ENCODE measurements at places on chromosomes 3 and 15.
A peak's percentile ranks its signal among the peaks of the same experiment; 100 is the strongest.

GRCh38 chr3:69422751-69423150 lies 36.9 kb upstream of the FRMD4B start:
- DNase-seq: no peak

DNA sequence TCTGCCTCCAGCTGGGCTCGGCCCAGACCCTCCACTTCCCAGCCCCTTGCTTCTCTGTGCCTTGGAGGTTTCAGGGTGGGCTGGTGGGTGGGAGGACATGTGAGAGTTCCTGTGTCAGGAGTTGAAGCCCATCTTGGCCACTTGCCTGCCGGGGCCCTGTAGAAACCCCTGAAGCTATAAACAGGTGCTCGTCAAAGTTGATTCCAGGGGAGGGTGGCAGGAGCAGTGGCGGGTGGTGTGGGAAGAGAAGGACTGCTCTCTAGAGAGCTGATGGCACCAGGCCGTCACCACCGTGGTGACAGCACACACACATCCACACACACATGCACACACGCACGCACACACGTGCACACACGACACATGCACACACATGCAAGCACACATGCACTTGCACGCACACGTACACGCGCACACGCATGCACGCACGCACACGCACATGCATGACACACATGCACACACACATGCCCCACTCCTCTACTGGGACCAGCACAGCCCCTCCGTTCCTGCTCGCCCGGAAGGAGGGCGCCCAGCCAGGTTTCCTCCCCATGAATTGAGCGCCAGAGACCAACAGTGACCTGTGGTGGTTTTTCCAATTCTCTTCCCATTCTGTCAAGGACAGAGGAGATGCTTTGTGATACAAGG lies 56.3 kb upstream of the CGNL1 start:
- DNase-seq: no peak

DNA sequence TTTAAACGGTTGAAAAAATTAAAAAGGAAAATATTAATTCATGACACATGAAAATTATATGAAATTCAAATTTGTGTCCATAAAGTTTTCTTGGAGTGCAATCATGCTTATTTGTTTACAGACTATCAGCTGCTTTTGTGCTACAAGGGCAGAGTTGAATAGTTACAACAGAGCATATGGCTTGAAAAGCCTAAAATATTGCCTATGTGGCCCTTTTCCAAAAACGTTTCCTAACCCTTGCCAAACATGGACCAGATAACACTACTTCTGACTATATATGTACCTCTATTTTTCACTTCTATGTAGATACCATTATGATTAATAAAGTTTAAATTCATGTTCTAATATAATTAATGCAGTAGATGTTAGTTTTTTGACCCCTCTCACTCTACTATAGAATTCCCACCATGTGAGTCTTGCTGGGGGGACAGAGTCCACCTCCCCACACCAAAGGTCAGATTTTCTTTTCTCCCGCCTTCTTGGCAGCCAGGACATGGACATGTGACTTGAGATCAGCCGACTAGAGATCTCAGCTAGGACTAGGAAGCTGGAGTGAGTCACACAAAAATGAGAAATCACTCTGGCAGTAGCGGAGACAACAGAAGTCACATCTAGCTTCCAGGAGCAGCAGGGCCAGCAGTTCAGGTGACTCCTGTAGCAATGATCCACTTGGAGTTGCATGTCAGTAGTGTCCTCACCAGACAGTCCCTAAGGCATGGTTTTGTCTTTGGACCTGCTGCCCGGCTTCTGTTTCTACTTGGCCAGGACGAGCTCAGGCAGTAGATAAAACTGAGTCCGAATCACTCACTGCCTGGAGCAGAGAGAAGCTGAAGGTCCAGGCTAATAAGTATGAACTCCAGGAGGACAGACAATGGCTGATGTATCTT lies 22.4 kb downstream of the CIAO2A start:
- no peak for DNase-seq

GRCh38 chr15:98730860-98731711 lies 82.7 kb downstream of the IGF1R start:
- no peak for DNase-seq

GRCh38 chr15:94937242-94937641 lies 705.9 kb downstream of the MCTP2 start:
- DNase-seq: no peak

GRCh38 chr3:117914540-117915100 lies 1120.0 kb downstream of the IGSF11 start:
- no peak for DNase-seq

DNA sequence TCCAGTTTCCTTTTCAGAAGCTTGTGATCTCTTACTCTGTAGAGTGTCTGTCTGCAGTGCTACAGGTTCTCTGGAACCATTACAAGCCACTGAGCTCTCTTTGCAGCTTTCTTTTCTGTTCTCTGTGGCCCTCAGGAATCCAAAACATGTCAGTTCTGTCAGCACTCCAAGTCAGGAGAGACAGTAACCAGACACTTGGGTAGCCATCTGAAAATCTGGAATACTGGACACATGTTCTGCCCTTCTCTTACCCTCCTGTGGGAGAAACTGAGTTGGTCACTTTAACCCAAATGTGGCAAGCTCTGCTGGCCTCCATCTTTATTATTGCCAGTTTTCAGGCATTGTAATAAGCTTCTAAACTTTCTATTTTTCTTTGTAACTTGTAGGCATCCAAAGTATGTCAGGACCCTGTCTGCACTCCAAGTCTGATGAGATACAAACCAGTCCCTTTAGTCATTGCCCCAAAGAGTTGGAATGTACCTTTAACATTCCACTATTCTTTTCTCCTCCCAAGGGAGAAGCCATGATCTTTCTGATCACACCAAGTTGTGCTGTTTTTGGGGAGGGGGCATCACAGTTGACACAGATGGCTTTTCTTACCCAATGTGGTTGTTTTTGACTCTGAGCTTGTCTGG lies 183.7 kb downstream of the DPH6 start:
- no peak for DNase-seq

DNA sequence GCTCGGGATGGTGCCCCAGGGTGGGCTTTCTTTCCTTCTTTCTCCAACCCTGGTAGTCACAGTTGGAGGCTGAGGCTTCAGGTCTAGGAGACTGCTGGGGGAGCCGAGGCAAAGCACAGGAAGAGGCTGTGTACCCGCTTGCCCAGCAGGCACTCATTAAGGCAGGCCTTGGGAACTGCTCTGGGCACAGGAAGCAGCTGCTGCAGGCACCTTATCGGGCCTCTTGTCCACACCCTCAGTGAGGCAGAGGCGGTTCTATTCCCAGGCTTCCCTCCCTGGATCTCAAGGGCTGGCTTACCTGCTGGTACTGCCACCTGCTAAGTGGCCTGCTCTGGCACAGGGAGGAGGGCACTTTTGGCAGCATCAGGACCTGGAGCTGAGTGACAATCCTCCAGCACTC lies 15.8 kb upstream of the GRM2 start:
- DNase-seq: no peak

DNA sequence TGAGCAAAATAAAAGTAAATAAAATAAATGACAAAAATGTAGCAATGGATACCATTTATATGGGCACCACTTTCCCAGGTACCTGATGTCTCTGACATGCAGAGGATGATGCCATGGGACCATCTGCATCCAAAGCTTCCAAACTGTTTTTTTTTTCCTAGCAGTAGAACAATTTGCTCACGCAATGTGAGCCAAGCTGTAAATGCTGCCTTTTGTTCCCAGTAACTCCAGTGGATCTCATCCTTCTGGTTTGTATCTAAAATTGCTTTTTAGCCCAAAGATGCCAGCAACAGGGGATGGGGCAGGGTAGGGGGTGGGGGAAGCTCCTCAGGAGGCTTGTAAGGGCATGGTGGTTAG lies 32.7 kb downstream of the SLC12A8 start:
- no peak for DNase-seq

GRCh38 chr3:167361306-167361705 lies 18.8 kb downstream of the ZBBX start:
- no peak for DNase-seq

DNA sequence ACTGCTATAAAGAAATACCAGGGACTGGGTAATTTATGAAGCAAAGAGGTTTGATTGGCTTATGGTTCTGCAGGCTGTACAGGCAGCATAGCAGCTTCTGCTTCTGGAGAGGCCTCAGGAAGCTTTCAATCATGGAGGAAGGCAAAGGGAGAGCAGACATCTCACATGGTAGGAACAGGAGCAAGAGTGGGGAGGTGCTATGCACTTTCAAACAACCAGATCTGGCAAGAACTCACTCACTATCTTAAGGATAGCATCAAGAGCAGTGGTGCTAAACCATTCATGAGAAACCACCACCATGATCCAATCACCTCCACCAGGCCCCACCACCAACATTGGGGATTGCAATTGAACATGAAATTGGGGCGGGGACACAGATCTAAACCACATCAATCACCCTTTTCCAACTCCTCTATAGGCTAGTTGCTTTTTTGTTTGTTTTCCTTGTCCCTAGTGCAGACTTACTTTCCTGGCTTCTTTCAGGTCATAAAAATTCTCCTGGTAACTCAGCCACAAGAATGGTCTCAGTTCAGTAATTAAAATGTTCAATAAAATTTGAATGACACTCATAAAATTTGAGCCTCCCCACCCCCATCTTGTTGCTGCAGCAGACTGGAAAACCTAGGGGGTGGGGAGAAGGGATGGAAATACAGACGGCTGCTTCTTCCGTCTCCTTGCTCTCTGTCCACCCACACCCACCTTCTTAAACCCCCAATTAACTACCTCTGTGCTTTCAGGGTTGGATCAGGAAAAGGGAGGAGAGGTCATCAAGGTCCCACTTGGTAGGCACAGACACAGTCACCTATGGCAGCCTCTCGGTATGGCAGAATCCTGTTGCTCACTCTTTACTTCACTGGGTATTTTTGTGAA lies 16.3 kb upstream of the TIPARP start:
- no peak for DNase-seq

DNA sequence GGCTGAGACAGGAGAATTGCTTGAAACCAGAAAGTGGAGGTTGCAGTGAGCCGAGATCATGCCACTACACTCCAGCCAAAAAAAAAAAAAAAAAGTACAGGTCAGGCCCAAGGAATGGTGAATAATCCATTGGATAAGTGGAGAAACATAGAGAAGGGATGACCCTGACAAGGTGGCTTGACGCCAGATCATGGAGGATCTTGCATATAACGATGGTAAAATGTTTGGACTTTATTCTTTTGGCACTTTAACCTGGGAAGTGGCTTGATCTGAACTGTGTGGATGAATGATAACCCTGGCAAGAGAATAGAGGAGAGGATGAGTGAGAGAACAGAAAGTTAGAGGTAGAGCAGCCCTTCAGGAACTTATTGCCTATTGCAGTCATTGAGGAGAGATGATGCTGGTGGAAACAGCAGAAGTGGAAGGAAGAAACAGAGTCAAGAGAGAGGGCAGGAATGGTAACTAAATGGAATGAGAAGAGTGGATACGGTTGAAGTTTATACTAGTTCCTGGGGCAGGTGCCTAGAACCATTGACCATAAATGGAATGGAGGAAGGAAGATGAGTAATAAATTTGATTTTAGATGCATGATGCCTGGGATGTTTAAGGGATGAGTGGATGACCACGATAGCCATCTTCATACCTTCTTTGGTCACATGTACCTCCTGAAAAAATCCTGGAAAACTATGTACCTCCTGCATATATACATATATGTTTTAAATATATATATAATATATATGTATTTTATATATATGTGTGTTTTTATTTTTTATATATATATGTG lies 57.8 kb downstream of the BLM start:
- no peak for DNase-seq

DNA sequence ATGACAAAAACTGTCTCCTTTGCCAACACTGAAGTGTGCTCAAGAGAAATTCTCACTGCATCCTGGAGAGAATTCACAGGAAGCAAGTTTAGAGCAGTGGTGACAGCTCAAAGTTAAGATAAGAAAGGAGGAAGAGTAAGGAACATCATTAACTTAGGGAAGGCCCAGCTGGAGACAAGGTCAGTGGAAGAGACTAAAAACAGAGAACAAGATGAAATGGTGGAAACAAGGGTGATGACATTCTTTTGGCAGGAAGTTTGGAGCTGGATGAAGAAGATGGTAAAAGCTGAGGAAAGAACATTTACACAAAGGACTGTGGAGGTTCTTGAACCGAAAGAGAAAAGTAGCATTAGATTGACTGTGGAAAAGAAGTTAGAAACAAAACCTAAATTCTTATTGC lies 6.7 kb upstream of the SUCLG2 start:
- no peak for DNase-seq

- no peak for DNase-seq
Observed at GRCh38 chr15:63086947-63087346, 34.7 kb upstream of the LACTB start.

GRCh38 chr3:125608419-125608818 lies 13.1 kb upstream of the OSBPL11 start:
- no peak for DNase-seq

GRCh38 chr15:58537033-58537432 lies 105.2 kb downstream of the LIPC start:
- DNase-seq: no peak

- peak; percentile 63 for DNase-seq
Observed at GRCh38 chr3:46909535-46910161, 32.1 kb downstream of the PTH1R start.

- no peak for DNase-seq
Observed at GRCh38 chr15:61764981-61765380, 295.3 kb downstream of the VPS13C start.

- no peak for DNase-seq
Observed at GRCh38 chr3:25090698-25091453, 337.2 kb upstream of the RARB start.

DNA sequence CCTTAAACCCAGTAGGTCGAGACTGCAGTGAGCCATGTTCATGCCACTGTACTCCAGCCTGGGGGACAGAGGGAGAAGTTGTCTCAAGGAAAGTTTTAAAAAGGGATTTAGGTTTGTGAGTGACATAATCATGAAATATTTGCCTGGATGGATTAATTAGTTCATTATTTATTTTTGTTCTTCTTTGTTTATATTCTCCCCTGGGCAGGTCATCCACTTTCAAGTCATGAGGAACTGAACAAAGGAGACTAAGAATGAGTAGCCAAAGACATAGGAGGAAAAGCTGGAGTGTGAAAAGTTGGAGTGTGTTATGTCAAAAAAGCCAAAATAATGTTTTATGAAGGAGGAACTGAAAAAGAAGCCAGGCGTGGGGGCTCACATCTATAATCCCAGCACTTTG lies 17.7 kb upstream of the PCCB start:
- no peak for DNase-seq
